AG20443 (cell line): ENCODE measurements at places on chromosomes 5 and 9.

- DNase-seq: peak; percentile 62
Measured at GRCh38 chr5:94618029-94618492, 343 bp downstream of the KIAA0825 start.

DNA sequence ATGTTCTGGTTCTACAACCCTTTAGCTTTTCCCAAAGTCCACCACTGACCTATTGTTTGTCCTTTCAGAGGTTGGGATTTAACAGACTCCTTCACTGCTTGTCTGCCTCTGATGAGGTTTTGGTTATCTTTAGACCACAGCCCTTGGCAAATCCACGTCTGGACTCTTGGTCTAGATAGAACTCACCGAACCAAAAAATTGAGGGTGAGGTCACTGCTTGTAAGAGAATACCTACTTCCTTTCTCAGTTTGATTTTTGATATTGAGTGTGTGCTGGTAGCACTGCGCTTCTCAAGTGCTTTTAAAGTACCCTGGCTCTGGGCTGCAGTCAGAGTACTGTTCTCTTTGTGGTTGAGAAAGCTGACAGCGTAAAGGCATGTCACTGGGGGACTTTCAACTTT, 61.7 kb downstream of the JMY start:
- DNase-seq: no peak

GRCh38 chr5:102691434-102691833, 63.7 kb upstream of the PAM start:
- no peak for DNase-seq

DNA sequence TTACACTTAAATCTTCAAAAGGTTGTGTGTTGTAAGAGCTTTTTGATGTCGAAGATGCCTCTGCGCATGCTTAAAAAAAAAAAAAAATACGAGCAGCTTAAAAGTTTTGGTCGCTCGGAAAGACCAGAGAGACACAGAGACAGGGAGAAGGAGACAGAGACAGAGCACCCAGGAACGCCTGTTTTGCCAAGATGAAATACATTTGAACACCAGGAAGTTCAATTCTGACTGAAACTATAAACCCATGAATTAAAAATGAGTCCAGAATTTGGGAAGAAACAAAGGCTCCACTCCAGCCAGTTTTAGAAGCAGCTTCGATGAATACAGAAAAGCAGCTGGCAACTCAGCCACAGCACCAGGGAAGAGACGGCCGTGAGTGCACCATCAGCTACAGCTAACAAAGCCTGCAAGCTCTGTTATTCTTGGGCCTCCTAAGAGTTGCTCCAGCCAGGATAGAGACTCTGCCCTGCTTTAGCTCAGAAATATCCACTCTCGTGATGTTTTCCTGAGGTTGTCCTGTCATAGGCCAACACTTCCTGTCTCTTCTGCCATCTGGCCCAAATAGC, 2.5 kb upstream of the ZNF474 start:
- peak; percentile 29 for DNase-seq

DNA sequence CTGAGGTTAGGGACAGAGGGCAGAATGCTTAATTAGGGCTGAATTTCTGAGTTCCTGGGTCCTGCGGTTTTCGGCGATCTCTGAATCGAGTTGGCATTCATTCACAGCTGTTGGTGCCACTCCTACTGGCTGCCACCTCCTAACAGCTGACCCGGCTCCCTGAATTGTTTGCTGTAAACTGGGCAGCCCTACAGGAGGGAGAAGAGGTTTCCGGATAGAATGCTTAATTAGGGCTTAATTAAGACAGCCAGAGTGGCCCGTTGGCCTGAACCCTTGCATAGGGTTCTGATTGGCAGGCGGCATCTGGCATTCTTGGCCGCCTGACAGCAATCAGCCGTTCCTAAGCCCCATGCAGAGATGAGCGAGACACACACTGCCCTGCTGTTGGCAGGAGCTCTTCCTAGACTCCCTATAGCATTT, 25.7 kb downstream of the FRMPD1 start:
- DNase-seq: peak; percentile 24

DNA sequence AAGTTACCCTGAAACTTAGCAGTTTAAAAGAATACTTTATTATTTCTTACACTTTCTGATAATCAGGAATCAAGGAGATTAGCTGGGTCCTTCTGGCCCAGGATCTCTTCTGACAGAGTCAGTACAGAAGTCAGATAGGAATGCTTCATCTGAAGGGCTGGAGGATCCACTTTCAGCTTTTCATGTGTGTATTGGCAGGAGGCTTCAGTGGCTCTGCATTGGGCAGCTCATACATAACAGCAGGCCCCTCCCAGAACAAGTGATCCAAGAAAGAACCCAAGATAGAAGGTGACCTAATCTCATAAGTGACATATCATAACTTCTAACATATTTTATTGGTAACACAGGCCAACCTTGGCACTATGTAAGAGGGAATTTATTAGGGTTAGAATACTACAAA, 258.4 kb downstream of the HCN1 start:
- no peak for DNase-seq

DNA sequence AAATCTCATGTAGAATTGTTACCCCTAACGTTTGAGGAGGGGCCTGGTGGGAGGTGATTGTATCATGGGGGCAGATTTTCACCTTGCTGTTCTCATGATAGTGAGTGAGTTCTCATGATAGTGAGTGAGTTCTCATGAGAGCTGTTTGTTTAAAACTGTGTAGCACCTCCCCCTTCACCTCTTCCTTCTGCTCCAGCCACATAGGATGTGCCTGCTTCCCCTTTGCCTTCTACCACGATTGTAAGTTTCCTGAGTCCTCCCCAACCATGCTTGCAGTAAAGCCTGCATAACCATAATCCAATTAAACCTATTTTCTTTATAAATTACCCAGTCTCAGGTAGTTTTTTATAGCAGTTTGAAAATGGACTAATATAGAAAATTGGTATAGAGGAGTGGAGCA, 1783.7 kb upstream of the CDH9 start:
- DNase-seq: no peak

DNA sequence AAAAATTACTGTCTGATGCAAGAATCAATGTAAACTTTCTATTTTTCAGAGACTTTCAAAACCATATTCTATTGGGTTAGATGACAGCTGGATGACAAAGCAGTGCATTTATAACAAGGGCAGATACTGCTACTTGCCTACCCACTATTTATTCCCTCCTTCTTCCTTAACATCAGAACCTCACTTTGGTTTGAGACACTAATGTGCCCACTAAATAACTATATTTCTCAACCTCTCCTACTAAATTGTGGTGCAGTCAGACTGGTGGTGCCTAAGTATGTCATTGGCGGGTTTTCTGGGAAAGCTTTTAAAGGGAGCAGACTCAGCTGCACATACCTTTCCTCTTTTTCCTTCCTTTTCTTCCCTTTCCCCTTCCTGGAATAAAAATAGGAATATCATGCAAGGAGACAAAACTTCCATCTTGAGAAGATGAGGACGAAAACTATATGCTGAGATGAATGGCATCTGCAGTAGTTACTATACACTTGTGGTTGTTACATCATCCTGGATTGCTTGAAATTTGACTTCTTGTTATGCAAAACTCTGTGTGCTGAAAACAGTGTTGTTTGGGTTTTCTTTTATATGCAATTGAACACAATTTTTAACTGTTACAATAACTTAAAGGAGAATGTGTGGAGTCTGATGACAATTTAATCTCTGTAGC, 43.8 kb downstream of the PRR16 start:
- DNase-seq: peak; percentile 18
